ENCODE measurements at places on chromosomes 5 and 9. TPM values are rescaled to one million over a fixed set of nuclear protein-coding genes. Genes with fewer than 3 reads are reported as not detected.

The TAF11L13 gene
- total RNA-seq: not detected

The AFAP1L1 gene
- total RNA-seq: 6.9 TPM

DNA sequence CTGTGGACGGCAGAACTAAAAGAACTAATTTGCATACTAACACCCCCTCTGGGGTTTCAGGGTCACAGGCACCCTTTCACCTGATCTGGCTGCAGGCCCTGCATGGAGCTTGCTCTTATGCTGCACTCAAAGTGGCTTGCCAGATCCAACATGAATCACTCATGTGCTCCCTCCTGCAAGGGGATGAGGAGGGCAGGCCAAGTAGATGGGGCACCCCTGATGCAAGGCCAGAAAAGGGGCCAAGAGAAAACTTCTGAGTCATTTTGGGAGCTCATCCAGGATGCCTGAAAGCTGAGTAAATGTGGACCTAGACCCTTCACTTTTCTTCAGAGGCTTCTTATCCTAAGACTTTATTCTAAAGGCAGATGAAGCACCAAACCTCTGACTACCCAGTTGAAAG, 558.5 kb upstream of the PTGER4 start:
- no peaks in the 10 kb centered on the region for H3K27me3 ChIP-seq
- H3K4me1 ChIP-seq: no peaks in the 10 kb centered on the region
- peaks cover 64% of the 10 kb centered on the region for H3K36me3 ChIP-seq
- no peak overlapping the region for H3K27ac ChIP-seq
- no peak for DNase-seq
- H3K4me3 ChIP-seq: no peak overlapping the region

DNA sequence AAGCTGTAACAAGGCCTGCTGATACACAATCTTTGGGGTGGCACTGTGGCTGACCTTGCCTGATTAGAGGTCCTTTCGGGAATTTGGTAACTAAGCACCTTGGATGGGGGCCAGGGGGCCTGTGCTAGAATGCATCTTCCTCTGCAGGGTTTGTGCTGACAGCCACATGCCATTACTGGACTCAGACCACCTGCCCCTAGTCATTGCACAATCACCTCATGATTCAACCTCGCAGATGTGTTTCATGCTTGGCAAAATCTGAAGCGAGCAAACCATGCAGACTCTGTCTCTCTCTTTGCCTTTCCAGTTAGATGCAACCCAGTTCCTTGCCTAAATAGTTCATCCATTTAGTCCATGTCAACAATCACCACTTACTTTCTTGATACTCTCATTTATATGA, 96.5 kb upstream of the ERCC6L2 start:
- no peak for DNase-seq
- no peaks in the 10 kb centered on the region for H3K27me3 ChIP-seq
- H3K4me3 ChIP-seq: no peak overlapping the region
- H3K4me1 ChIP-seq: no peaks in the 10 kb centered on the region

DNA sequence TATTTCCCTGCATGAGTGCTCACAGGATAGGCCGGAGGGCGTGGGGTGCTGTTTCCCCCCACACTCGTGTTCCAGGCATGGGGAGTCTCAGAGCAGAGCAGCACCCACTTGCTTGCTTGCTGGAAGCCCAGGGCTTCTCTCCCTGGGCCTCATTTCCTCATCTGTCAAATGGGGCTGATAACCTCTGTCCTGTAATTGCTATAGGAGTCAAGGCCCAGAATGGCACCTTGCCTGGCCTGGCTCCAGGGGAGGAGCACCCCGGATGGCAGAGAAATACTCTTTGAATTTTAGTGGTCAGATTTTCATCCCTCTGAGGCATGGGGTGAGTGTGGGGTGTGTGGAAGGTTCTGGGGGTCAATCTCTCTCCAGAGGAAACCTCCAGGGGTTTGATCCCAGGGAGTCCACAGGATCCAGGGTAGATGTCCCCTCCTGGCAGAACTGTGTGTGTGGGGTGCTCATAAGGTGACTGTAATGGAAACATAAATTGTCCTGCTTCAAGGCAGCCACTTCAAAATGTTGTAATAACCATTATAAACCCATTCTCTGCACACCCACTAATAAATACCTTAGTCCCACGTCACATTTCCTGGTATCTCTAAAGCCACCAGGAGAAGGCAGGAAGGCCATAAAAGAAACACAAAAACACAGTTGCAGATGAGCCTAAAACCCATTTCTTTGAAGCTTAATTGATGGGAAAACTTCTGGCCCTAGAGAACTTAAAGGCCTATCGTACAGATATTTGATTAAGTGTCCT, 272.2 kb downstream of the FSTL4 start:
- 0 out of 2 replicates have a peak overlapping the region, but pooled peaks have one; percentile 19 for H3K27ac ChIP-seq
- H3K27me3 ChIP-seq: peaks cover 21% of the 10 kb centered on the region
- peaks cover 58% of the 10 kb centered on the region for H3K4me1 ChIP-seq
- no peak for DNase-seq

DNA sequence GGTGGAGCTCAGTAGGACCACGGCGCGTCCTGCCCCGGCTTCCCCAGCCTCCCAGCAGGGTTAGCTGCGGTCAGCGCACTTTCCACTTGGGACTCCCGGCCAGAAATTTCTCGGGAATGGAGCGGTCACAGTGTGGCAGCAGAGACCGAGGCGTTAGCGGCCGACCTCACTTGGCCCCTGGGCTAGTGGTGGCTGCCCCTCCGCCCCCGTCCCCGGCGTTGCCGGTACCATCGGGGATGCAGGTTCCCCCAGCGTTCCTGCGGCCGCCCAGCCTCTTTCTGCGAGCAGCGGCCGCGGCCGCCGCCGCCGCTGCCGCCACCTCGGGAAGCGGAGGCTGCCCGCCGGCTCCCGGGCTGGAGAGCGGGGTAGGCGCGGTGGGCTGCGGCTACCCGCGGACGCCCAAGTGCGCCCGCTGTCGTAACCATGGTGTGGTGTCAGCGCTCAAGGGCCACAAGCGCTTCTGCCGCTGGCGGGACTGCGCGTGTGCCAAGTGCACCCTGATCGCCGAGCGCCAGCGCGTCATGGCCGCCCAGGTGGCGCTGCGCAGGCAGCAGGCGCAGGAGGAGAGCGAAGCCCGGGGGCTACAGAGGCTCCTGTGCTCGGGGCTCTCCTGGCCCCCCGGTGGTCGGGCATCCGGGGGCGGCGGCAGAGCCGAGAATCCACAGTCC, 460 bp downstream of the DMRTA1 start:
- no peaks in the 10 kb centered on the region for H3K36me3 ChIP-seq
- H3K27ac ChIP-seq: no peak overlapping the region
- peaks cover 22% of the 10 kb centered on the region for H3K4me1 ChIP-seq
- DNase-seq: peak; percentile 69
- peak overlapping the region; percentile 80 for H3K4me3 ChIP-seq

GRCh38 chr9:137295849-137296669, 6.0 kb downstream of the NRARP start:
- no peak overlapping the region for H3K27ac ChIP-seq
- peak; percentile 40 for DNase-seq
- H3K4me1 ChIP-seq: peaks cover 47% of the 10 kb centered on the region
- H3K36me3 ChIP-seq: peaks cover 2% of the 10 kb centered on the region
- peak overlapping the region; percentile 73 for H3K4me3 ChIP-seq

- DNase-seq: no peak
- H3K36me3 ChIP-seq: no peaks in the 10 kb centered on the region
- H3K4me3 ChIP-seq: no peak overlapping the region
Observed at GRCh38 chr9:135038331-135038730, 49.1 kb upstream of the OLFM1 start.

DNA sequence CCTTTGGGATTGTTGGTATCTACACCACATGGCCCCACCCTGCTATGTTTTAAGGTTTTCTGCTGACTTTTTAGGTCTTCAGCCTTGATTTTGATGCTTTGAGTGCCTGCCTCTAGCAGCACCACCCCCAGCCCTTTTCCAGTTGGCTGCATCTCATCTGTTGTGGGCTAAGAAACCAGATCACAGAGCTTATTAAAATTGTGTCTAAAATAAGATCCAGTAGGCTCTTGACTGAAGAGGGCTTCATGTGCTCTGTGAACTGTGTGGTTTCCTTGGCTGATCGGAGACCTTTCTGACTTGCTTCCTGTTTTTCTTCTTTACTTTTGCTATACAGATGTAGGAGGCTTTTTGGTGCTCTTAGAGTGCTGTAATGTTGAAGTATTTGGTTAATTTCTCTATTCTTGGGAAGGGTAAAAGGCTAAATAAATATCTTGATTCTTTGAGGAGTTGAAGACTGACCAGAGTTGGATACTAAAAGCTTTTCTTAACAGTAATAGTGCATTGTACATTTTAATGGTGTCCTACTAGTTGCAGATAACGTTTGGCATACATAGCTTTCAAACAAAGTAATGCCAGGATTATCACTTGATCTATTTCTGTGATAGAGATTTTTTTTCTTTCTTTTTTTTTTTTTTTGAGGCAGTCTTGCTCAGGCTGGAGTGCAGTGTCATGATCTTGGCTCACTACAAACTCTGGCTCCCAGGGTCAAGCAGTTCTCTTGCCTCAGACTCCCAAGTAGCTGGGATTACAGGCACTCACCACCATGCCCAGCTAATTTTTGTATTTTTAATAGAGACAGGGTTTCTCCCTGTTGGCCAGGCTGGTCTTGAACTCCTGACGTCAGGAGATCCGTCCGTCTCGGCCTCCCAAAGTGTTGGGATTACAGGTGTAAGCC, 4.5 kb downstream of the UBE2D2 start:
- no peak for DNase-seq
- no peaks in the 10 kb centered on the region for H3K27me3 ChIP-seq
- peak overlapping the region; percentile 76 for H3K27ac ChIP-seq
- peaks cover 41% of the 10 kb centered on the region for H3K36me3 ChIP-seq
- no peak overlapping the region for H3K4me3 ChIP-seq

GRCh38 chr9:31153250-31153840, 1231.1 kb upstream of the ACO1 start:
- H3K4me3 ChIP-seq: no peak overlapping the region
- H3K36me3 ChIP-seq: peaks cover 7% of the 10 kb centered on the region
- no peaks in the 10 kb centered on the region for H3K4me1 ChIP-seq

- H3K4me1 ChIP-seq: peaks cover 12% of the 10 kb centered on the region
- no peak overlapping the region for H3K4me3 ChIP-seq
- no peak overlapping the region for H3K27ac ChIP-seq
- DNase-seq: no peak
Observed at GRCh38 chr5:83528439-83528769, 56.9 kb downstream of the VCAN start.

DNA sequence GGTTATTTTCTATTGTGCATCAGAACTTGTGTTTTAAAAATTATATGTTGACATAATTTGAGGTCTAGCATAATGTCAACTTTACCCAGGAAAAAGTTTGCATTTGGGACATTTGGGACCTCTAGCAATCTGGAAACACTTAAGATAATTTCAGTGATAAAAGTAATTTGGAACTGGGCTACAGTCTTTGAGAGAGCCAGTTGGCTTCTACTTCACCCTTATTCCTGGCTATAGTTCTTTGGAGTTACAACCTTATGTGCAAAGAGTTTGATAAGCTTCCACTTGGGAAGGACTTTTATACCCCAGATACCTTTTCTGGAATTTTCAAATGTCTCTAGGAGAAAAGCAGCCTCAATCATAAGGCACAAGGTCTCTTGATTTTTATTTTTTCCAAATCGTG, 139.3 kb downstream of the ARRDC3 start:
- peaks cover 5% of the 10 kb centered on the region for H3K36me3 ChIP-seq
- H3K4me1 ChIP-seq: no peaks in the 10 kb centered on the region
- DNase-seq: no peak

DNA sequence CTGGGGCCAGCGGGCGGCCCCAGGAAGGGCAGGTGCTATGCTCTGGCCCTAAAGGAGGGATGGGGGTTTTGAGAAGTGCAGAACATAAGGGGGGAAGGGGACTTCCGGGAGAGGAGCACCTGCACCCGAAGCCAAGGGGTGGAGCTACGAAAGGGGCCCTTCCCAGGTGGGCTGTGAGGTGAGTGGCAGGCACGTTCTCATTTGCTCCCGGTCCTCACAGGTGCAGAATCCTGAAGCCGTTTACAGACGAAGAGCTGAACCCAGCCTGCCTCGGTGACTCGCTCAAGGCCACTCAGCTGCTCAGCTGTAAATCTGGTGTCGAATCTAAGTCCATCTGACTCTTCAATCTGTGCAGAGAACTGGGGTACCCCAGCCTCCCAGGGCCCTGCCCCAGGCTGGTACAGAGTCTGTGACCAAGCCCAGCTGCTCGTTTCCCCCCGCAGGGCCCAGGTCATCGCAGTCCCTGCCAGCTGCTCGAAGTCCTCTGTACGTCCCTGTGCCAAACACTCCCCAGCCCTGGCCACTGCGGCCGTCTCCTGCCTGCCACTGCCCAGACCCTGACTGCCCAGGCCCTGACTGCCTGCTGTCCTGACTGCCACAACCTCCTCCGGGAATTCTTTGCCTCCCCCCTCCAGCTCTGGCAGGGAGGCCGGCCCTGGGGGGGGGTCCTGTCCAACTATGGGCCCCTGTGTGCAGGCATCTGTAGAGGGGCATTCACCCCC, 53.8 kb upstream of the RXRA start:
- H3K36me3 ChIP-seq: no peaks in the 10 kb centered on the region
- H3K4me3 ChIP-seq: no peak overlapping the region
- no peak overlapping the region for H3K27ac ChIP-seq
- no peak for DNase-seq
- H3K27me3 ChIP-seq: no peaks in the 10 kb centered on the region

DNA sequence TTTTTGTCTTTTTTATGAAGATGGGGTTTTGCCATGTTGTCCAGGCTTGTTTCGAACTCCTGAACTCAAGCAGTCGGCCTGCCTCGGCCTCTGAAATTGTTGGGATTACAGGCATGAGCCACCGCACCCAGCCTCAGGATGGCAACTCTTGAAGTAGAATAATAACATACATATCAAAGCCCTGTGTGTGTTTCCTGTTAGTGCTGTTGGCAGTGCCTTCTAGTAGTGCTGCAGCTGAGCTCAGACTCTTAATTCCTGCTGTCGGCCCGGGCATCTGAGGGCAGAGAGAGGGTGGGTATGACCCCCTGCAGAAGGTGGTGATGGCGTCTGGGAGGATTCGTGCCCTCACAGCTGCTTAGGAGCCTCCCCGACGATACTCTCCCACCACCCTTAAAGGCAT, 227.2 kb downstream of the PDZD2 start:
- H3K27me3 ChIP-seq: no peaks in the 10 kb centered on the region
- DNase-seq: no peak
- H3K4me1 ChIP-seq: peaks cover 37% of the 10 kb centered on the region

DNA sequence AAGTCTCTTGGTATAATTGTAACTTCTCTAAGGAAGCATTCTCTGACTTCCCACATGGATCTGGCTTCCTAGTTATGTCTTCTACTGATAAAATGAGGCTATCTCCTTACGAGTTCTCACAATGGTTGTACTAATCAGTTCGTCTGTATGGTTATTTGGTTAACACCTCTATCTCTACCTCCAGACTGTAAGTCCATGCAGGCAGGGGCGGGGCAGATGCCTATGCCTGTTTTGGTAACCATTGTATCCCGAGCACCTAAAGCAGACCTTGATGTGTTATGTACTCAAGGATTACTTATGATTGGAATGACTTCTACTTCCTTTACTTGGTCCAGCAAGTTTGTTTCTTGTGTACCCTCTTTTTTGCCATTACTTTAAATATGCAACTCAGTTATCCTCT, 125.0 kb upstream of the PITX1 start:
- H3K4me3 ChIP-seq: no peak overlapping the region
- H3K27me3 ChIP-seq: peaks cover 24% of the 10 kb centered on the region
- no peak for DNase-seq
- no peaks in the 10 kb centered on the region for H3K36me3 ChIP-seq
- no peak overlapping the region for H3K27ac ChIP-seq

Measured in WTC11 (cell line).